ENCODE measurements at places on chromosomes 6 and 20.

- DNase-seq, result no peak
These were observed 86.6 kb downstream of the GCLC start for GRCh38 chr6:53458105-53458866.

DNA sequence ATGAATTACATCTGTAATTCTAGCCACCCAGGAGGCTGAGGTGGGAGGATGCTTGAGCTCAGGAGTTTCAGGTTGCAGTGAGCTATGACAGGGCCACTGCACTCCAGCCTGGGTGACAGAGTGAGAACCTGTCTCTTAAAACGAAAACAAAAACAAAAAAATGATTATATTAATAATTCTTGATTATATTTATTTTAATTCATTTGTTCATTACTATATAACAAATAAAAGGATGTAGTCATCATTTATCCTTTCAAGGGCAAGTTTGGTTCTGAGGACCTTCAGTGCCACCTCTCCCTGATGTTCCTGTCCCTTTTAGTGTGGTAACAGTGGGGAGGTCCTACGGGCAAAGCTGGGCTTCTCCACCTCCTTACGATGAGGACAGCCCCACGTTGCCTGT lies 167.1 kb upstream of the SCGN start:
- no peak for DNase-seq

- no peak for DNase-seq
These were observed 200.3 kb upstream of the SIM1 start for GRCh38 chr6:100665041-100665380.

DNA sequence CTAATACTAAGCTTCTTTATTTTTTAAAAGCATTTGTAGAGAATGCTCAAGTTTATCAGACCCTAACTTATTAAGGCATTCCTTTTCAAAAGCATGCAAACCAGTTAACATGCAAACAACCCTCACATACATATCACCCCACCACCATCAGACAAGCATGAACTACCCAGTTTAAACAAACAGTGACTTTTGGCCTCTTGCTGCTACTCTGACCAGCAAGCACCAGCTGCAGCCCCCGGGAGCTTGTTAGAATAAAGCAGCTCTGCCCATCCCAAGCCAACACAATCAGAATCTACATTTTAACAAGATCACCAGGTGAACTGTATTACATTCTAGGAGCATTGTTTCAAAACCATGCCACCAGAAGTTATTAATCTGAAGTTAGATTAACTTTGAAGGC lies 5.9 kb upstream of the NUP153 start:
- no peak for DNase-seq

GRCh38 chr6:166852451-166852975 lies 103.8 kb downstream of the RNASET2 start:
- DNase-seq, result no peak

- DNase-seq, result no peak
These were observed 69.1 kb downstream of the LCA5 start for GRCh38 chr6:79468116-79468515.
